ENCODE measurements at places on chromosomes 7 and 10.
A peak's percentile ranks its signal among the peaks of the same experiment; 100 is the strongest.

DNA sequence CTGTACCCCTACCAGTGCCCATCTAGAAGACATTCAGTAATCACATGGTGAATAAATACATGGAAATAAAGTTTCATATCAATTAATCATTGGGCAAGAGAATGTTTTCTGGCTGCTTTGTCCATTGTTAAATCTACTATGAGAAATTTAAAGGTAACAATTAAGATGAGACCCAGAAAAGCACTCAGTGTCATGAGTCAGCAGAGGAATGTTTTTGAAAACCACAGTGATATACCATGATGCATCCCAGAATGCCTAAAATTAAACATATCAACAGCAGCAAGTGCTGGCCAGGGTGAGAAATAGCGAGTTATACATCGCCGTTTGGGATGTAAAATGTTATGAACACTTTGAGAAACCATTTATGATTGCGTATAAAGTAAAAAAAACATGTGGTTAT is 825.3 kb upstream of the C7orf33 start:
- no peak for DNase-seq

DNA sequence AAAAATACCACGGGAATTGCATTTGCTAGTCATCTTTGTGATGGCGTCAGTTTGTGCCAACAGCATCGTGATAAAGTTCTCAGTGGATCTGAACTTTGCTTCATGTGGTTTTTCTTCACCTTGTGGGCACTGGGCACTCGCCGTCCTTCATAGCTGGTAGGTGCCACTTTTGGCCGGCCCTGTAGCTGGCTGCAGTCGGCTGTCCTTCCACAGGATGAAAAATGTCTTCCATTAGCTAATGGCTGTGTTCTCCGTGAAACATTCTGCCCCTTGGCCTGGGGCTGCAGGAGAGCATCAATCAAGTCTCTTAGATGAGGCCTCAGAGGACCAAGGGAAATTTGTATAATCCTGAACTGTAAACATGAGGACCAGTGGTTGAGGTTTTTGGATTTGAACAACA is 145.3 kb downstream of the DYNC1I1 start:
- no peak for DNase-seq

DNA sequence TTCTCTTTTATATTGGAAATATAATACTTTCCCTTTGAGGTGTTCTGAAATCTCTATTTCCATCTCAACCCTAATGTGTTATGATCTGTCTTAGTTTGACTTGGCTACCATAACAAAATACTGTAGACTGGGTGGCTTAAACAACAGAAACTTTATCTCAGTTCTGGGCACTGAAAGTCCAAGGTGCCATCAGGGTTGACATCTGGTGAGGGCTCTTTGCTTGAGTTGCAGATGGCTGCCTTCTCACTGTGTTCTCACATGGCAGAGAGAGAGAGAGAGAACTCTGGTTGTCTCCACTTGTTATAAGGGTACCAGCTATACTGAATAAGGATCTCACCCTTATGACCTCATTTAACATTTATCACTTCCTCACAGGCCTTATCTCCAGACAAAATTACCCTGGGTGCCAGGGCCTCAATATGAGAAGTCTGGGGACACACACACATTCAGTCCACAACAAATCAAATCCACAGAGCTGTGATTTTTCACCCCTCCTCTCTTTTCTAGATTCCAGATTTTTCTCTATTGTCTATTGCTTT is 104.5 kb downstream of the SRI start:
- DNase-seq: no peak

DNA sequence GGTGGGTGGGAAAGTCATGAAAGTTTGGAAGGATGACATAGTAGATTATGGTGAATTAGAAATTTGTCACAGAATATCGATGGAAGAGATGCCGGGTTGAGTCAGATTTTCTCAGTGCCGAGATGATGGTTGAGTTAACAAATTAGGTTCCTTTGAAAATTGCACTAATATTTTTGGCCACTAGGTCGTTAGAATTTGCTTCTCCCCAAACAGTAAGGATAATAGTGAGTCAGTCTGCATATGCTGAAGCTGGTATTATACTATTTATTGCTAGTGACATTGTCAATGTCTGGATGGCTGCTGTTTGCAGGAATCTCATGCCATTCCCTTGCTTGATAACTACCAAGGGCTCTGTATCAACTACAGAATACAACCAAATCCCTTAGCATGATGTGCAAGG is 37.7 kb upstream of the MINDY3 start:
- DNase-seq: peak; percentile 6

GRCh38 chr7:69411466-69411865 is 186.8 kb upstream of the AUTS2 start:
- no peak for DNase-seq

GRCh38 chr10:22704942-22705341 is 9.4 kb downstream of the PIP4K2A start:
- no peak for DNase-seq

DNA sequence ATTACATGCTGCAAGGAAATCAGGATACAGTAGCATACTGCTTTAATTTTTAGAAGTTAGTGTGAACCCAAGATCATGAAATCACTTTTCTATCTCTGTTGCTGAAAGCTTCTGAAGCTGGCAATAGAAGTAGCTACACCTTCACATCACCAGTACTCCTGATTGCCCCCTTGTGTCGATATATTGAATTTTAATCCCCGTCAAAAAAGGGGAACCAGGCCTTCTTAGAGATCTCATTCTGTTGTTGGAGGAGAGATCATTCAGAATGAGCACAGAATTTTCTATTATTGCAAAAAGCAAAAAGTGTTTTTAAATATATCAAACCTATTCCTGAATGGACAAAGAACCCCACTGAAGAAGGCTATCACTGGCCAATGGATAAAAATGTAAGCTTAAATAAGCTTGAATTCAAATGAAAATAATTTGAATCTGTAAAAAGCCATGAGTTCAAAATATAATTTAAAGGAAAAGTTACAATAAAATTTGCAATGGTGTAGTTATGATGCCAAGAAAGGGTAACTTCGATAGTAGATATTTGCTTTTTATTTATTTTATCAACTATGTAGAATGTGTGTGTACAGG is 39.7 kb upstream of the TEX47 start:
- no peak for DNase-seq
